ENCODE measurements at places on chromosomes 12 and 14. TPM values are rescaled to one million over a fixed set of nuclear protein-coding genes. Genes with fewer than 3 reads are reported as not detected.

- DNase-seq, result no peak
Observed at GRCh38 chr14:79332504-79333197, 878.7 kb downstream of the DIO2 start.

Gene CCDC38
- total RNA-seq, result not detected

DNA sequence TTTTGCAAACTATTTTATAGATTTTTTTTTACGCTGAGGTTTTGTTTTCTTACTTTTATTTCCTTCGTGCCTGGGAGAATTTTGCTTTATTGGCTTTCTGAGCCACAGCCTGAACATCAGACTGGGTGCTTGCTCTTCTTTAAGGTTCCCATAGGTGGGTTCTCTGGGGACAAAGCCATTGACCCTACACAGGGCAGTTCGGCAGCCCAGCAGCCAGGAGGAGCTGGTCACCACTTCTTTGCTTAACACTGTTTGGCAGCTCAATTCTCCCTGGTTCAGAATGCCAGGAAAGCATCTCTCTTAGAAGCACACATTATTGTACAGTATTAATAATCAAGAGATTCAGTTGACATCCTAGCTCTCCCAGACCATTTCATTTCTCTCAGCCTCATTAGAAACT lies 140.8 kb upstream of the NEDD1 start:
- peak; percentile 12 for DNase-seq

Gene MANSC4
- not detected for total RNA-seq

DNA sequence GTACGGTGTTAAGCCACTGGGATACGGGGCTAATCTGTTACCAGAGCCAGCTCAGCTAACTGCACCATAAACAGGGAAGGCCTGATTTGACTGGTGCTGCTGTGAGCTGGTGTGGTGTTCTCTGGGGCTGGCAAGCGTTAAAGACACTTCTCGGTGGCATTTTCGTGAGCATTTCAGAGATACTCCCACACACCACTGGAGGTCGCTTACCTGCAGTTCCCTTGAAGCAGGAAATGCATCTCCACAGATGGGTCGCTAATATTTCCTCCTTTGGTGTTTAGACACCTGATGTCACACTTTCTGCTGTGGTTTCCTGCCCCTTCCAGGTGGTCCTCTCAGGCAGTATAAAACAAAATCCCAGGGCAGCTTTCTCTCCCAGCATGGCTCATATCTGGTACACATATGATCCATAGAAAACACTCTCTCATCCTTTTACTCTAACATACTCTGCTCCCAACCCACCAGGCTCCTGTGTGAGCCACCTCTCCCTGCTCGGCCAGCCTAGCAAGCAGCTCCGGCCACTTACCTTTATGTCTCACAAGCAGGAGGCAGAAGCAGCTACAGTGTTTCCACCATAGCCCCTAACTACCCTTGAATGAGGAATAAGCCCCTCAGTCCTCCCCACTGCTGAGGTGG lies 129.9 kb upstream of the GRIN2B start:
- no peak for DNase-seq

DNA sequence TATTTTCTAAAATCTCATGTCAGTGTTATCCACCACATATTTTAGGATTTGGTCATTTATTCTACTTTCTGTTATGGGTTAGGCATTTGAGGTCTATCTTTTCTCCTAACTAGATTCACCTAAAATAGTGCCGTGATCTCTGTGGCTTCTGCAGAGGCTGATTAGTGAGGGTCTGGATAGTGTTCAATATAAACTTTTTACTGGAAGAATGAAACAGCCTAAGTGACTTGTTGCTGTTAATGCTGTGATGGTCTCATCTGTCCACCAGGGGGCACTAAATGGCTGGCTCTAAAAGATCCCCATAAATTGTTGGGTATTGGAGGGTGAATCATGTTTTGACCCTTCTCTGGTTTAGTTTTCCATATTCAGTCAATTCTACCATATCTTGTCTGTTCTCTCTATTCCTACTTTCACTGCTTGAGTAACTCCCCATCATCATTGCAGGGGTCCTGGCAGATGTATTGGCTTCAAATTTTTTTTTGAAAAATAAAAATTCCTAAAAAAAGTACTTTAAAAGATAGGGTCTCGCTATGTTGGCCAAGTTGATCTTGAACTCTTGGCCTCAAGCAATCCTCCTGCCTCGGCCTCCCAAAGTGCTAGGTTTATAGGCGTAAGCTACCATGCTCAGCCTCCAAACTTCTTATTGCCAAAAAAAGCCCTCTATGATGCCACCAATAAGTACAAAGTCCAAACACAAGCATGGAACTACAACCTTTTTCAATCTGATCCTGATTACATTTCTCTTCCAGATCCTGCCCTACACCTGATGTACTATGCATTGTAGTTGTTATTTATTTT lies 6.9 kb downstream of the PABPN1 start:
- DNase-seq, result peak; percentile 67

Gene TEP1
- total RNA-seq, result 13.8 TPM

- DNase-seq, result no peak
Observed at GRCh38 chr14:60639674-60640073, 9.6 kb downstream of the SIX1 start.

DNA sequence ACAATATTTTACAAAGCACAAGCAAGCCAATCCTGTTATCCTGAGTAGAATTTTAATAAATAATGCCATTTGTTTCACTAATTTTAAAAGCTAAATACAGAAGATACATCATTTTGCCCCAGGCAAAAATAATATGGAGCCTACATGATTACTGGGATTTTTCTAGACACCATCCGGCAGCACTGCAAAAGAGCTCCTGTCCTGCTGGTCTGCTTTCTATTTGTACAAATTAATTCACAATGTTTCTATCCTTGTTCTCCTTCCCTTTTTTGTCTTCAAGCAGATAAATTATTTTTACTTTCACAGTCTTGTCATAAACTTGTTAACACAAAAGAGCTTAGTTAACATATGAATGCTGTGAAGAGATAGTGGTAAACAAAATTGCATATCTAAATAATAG lies 4.6 kb downstream of the SIX1 start:
- no peak for DNase-seq

- no peak for DNase-seq
Observed at GRCh38 chr12:78797196-78797931, 67.2 kb upstream of the SYT1 start.

Gene TMEM119
- 20.9 TPM for total RNA-seq

- no peak for DNase-seq
Observed at GRCh38 chr12:47835006-47835830, 15.5 kb upstream of the HDAC7 start.

Gene PLEKHA5
- total RNA-seq, result 16.5 TPM

Gene ISM2
- not detected for total RNA-seq

Gene RNU7-1
- total RNA-seq, result not detected

- DNase-seq, result no peak
Observed at GRCh38 chr14:104239185-104239775, 100.9 kb downstream of the KIF26A start.

DNA sequence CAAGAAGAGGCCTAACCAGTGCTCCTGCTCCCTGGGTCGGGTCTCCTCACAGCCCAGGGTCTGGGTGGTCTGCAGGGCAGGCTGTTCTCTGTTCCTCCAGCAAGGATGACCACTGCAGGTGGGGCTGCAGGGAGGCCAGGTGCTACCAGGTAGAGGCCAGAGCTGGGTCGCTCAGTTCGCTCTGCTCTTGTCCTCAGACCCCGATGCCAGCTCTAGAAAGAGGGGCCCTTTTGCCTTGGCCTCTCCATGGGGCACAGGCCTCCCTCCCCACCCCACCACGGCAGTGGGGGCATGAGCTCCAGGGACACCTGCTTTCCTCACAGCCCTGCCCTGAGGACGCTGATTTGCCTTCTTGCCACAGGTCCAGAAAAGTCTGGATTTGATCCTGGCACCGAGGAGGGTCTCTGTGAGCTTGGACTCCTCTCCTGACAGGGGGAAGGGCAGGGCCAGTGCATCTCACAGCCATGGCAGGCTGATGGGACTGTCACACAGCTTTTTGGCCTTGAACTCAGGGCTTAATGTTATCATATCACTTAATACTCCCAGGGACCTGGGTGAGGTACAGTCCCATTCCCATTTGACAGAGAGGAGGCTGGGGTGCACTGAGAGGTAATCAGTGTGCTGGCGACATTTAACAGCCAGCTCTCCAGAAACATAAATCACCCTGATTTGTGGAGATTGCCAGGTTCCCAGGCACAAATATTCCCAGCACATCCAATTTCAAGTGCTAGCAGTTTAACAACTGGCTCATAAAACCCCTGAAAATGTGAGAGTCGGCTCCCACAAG lies 273.0 kb upstream of the SFSWAP start:
- DNase-seq, result no peak
